GM20000 (cell line): ENCODE measurements at places on chromosomes 2 and 18.

DNA sequence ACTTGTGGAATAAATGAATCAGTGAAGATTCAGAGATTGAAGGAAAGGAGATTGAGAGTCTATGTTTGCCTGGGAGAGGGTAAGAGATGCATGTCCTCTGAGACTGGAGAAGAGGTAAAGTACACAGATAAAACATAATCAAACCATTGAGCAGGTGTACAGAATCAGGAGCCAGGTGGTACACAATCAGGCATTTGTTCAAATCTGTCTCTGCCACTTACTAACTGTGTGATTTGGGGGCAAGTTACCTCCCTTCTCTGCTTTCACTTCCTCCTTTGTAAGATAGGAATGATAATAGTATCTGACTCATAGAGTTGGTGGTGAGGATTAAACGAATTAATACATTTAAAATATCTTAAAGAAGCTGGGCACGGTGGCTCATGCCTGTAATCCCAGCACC lies 94.0 kb downstream of the CDK15 start:
- no peak for DNase-seq

GRCh38 chr2:60297296-60298005 lies 256.0 kb downstream of the BCL11A start:
- DNase-seq, result no peak

DNA sequence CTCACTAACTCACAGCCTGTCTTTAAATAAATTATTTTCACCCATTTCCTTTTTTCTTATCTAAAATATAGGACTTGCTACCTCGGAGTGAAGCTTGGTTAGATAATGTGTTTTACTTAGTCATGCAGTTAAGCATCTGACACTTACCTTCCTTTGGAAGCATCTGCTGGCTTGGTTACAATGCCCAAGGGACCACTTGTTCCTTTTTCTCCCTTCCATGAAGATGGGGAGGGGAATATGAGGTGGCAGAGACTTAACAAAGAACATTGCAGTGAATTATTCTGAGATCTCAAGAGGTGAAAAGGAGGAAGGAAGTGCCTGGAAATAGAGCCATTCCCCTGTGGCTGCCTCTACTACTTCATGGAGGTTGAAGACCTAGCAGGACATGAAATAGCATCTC lies 145.4 kb upstream of the FOSL2 start:
- DNase-seq, result no peak

- no peak for DNase-seq
Measured at GRCh38 chr2:22890132-22890531, 494.8 kb upstream of the KLHL29 start.

DNA sequence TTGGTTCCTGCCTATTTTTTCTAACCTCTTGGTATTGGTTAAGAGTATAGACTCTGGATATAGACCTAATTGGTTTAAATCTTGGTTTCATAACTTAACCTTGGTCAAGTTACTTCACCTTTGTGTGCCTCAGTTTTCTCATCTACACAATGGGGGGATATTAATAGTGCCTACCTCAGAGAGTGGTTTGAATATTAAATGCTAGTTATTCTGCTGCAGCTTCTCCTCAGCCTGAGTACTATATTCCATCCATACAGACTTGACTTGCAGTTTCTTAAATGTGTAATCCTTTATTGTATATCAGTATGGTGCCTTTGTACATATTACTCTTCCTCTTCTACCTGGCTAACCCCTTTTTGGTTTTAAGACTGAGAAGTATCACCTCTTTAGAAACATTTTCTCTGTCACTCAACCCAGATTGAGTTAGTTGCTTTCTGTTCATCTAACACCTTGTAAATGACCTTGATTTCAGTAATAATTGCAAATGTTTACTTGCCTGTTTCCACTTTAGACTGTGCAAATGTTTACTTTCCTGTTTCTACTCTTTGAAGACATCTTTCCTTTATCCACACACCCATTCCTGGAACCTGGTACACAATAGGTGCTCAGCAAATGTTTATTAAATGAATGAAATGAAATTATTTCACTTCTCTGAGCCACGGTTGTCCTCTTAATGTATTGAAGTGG lies 6.6 kb downstream of the ACVR2A start:
- DNase-seq, result no peak

GRCh38 chr2:170878505-170878904 lies 50.5 kb upstream of the GORASP2 start:
- peak; percentile 31 for DNase-seq
